Brain (organoid and tissue), 16 donors: ENCODE measurements at places on chromosomes 6 and 20.

- DNase-seq: peak; percentile 72
These were observed 584 bp downstream of the PTK7 start for GRCh38 chr6:43076464-43077332.

DNA sequence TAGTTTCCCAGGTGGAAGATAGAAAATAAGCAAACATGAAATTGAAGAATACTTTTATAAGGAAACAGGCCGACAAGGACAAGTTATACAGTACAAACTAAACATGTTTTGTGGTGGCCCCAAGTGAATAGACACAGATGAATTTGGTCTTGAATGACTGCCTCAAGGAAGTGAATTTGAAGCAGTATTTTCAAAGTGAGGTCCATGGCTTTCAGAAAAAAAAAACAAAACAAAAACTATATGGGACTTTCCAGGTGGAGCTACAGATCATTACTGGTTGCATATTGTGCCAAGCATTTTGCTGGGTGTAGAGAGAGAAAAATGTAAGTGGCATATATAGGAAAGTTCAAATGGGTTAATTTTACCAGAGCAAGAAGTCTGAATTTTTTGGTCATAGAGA is 68.8 kb downstream of the CYB5R4 start:
- DNase-seq: no peak

GRCh38 chr6:168248148-168248620 is 71.4 kb downstream of the DACT2 start:
- DNase-seq: no peak

DNA sequence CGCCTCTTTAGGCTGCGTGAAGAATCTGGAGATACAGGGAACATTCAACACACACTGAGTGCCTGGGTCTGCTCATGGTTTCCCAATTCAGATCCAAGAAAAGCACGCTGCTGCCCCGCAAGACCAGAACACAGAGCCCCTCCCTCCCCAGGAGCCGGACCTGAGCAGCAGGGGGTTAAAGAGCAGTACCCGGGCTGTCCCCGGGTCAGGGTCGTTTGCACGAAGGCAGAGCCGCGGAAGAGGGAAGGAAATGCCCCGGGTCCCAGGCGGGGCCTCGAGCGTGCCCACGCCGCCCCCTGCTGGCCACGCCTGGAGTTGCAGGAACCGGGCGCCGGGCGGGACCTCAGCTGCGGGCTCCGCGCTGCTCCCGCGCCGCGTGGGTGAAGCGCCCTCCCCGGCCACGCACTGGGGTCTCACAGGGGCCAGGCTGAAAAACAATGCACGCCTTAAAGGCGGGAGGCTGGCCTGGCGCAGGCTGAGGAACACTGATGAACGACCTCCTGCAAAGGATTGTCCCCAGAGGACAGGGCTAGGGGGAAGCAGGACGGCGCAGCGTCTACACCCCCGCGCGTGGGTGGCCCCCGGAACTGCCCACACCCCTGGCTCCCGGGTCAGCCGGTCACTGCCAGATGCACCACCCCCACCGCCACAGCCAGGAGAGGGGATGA is 48.9 kb downstream of the ANKRD60 start:
- DNase-seq: peak; percentile 29

DNA sequence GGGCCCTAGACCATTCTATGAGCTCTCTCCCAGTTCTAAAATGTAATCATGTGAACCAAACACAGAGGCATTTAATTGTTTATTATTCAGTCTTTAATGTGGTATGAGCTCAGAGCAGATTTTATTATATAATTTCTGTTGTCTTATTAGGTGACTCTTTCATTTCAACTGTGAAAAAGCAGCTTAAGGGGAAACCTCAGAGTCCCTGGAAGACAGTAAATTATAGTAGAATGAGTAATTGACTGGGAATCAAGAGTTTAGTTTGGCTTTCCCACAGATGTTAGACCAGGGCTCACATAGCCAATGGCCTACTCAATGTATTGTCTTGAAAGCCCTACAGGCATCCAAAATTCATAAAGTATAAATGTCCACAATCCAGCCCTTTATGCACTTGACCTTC is 390.4 kb upstream of the SLC35B3 start:
- DNase-seq: no peak

- no peak for DNase-seq
These were observed 757 bp upstream of the SAMD3 start for GRCh38 chr6:130223508-130223907.

DNA sequence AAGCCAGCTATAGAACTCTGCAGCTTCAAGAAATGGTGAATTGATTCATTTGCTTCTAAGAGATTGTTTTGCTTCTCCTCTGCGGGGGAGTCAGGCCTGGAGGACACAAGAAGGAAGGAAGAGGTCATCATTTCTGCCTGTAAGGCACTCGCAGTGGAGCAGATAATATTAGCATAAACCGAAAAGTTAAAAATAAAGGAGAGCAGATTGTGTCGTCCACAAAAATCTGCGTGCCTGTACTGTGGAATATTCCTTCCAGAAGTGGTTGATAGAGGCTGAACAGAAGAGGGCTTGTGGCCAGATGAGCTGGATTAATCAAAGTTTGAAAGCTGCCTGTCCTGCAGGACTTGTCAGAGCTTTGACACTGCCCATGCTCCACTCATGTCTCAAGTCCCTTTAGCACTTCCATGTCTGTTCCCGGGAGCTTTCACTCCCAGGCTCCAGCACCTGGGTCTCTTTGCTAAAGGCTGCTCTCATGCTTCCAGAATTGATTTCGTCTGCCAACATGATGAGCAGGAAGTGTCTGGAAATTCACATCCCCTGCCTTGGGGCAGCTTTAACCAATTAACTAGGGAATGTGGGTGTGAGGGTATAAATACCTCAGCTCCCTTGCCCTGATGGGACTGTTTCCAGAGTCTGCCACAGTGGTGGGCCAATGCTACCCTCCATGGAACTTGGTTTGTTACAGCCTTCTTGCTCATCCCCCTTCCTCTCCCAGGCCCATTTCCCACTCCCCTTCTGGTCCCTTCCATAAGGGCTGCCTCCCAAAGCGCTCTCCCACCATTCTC is 65.1 kb upstream of the STX16 start:
- DNase-seq: no peak

DNA sequence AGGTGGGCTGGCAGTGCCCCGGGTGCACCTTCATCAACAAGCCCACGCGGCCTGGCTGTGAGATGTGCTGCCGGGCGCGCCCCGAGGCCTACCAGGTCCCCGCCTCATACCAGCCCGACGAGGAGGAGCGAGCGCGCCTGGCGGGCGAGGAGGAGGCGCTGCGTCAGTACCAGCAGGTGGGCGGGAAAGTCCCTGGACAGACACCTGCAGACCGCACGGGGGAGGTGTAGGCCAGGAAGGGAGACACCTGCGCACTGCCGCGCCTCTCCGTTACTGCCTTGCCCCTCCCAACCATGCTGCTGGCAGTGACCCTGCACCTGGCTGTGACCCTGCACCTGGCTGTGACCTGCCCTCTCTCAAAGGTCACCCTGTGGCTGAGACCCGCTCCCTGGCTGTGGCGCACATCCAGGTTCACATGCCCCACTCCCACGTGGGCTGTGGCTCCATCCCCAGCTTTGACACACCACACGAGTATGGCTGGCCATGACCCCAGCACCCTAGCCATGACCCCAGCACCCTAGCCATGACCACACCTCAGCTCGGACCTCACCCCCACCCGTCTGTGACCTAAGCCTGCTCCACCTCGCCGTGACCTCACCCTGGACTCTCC is 11.6 kb downstream of the RBCK1 start:
- no peak for DNase-seq

GRCh38 chr6:140623498-140623897 is 1249.0 kb upstream of the CITED2 start:
- no peak for DNase-seq

- no peak for DNase-seq
These were observed 179.7 kb upstream of the SCGN start for GRCh38 chr6:25472306-25472705.

DNA sequence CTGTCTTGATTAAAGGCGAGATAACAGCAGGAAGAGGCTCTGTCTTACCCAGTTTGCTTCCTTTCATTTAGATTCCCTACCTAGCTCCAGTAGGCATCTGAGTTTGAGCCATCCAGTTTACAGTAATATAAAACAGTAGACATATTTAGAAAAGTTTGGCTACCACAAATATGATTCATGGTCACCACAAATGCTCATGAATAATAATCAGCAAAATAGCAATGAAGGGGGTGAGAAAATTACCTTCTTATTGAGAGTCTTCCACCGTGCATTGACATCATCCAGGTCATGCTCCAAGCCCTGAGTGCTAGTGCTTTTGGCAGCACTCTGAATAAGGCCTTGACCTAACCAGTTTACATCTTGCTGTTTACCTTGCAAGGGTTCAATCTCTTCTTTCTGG is 106.2 kb downstream of the DST start:
- no peak for DNase-seq

- DNase-seq: peak; percentile 26
These were observed at the start of gene TMEM74B for GRCh38 chr20:1184638-1185315. TMEM74B (minus strand) TSS chr20:1184981; CDS start chr20:1183801, 1,180 bp downstream.

DNA sequence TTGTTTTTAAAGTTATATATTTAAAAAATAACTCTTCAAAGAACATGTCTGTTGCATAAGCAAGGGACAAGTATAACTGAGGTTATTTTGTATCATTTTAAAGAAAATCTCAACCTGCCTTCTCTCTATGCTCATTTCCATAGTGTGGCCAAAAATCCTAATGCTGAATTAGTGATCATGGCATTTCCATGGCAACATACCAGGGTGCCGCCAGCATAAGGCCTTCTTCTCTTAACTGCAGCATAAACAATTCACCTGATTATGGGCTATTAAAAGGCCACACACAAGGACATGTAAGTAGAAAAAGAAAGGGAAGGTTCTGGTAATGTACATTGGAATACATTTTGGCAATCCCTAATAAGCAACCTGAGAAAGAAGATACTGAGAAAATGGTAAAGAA is 95.1 kb upstream of the RNF217 start:
- DNase-seq: no peak

- DNase-seq: no peak
These were observed 93.2 kb upstream of the ZNF184 start for GRCh38 chr6:27565839-27566779.

DNA sequence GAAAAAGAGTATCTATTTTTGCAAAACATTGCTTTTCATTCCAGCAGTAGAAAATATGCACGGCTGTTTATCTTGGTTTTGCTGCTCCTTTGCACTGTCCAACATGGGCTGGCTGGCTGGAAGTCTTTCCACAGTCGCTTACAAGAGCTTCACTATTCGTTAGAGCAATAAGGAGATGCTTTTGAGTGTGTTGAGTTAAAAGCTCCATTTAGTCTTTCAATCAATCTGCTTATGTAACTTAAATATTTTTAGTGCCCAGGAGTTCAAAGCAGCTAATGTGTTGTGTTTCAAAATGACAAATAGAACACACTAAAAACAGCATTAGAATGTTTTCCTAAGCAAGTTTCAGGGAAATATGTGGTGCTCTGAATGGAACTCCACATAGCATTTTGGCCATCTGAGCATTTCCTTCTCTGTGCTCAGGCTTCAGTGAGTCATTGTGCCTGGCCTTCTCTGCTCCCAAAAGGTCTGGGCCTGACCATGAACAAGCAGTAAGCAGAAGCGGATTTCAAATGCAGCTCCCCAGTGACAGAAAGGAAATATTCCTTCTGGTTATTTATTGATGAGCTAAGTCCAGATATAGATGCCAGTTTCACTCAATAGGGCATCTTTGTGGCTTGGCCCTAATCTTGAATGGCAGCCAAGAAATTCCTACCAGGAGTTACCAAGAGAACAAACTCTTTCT is 580.3 kb downstream of the TENT5A start:
- DNase-seq: no peak

- DNase-seq: no peak
These were observed 108.7 kb upstream of the CNKSR3 start for GRCh38 chr6:154619146-154619545.

DNA sequence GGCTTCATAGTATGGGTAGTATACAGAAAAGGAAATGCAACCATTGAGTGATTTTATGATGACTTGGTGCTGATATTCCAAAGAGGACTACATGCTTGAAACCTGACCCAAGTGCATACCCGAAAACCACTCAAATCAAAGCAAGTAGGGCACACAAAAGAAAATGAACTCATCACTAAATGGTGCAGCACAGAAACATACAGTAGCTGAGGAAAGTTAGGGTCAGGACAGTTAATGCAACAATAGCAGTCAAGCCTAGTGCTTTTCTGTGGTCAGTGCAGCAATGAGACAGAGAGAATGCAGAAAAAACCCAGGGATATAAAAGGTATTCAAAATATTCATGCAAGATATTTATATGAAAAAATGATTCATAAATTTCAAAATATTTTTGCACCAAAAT is 711.1 kb downstream of the EPHA7 start:
- no peak for DNase-seq

- DNase-seq: no peak
These were observed 4.1 kb upstream of the EFHC1 start for GRCh38 chr6:52415917-52416628.

- DNase-seq: peak; percentile 90
These were observed 83.8 kb downstream of the GJA10 start for GRCh38 chr6:89977808-89978748.

- DNase-seq: peak; percentile 19
These were observed 460.3 kb downstream of the UTRN start for GRCh38 chr6:144745439-144745838.

GRCh38 chr6:73079978-73080377 is 145.3 kb downstream of the KHDC1L start:
- no peak for DNase-seq

- no peak for DNase-seq
These were observed 6.5 kb downstream of the TCFL5 start for GRCh38 chr20:62855120-62855519.

- DNase-seq: peak; percentile 89
These were observed 99.4 kb downstream of the BFSP1 start for GRCh38 chr20:17431621-17432364.

- DNase-seq: no peak
These were observed 53.0 kb downstream of the HDGFL1 start for GRCh38 chr6:22622351-22622750.

DNA sequence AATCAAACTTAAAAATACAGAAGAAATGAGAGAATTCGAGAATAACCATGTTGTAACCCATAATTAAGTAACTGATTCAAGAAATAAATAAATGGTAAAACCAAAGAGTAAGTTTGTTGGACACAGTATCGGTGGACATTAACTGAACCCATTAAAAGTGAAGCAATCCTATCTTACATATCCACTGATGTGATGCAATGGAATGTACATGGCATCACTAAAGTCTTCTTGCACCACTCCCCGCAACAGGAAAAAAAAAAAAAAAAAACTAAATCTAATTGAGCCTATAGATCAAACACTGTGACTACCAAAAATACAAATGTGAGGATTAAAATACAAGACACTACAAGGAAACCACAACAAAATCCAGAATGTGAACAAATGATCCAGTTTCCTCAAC is 7.9 kb downstream of the SNX14 start:
- DNase-seq: no peak

- DNase-seq: no peak
These were observed 818.9 kb upstream of the SLC35B3 start for GRCh38 chr6:9254251-9254650.

DNA sequence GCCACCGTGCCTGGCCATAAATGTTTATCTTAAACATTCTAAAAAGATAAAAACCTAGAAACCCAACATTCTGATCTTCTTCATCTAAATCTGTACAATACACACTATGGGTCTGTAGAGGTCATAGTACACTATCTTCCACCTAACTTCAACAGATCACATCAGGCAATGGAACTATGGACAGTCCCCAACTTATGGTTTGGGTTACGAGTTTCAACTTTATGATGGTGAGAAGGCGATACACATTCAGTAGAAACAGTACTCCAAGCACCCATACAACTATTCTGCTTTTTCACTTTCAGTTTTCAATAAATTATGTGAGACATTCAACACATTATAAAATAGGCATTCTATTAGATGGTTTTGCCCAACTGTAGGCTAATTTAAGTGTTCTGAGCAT is 23.1 kb downstream of the FKBP5 start:
- no peak for DNase-seq

GRCh38 chr20:13510837-13511488 is 127.8 kb downstream of the TASP1 start:
- DNase-seq: no peak
